Activated naive CD4-positive, alpha-beta T cell treated with anti-CD3 and anti-CD28 coated beads, Interleukin-2, amount 50 U/mL, for 72 hours (primary cell): ENCODE measurements at places on chromosomes 16 and 17. TPM values are rescaled to one million over a fixed set of nuclear protein-coding genes. Genes with fewer than 3 reads are reported as not detected.

SAMD14 gene
- 1.3 TPM for total RNA-seq

ABAT gene
- total RNA-seq = 8.7 TPM

FOXO3B gene
- 2.1 TPM for total RNA-seq

SHISA9 gene
- 0.06 TPM for total RNA-seq

ZP2 gene
- total RNA-seq = not detected

MAP2K6 gene
- total RNA-seq = 3.2 TPM

SEC14L1 gene
- 53.4 TPM for total RNA-seq

RAB37 gene
- total RNA-seq = 3.4 TPM

DNA sequence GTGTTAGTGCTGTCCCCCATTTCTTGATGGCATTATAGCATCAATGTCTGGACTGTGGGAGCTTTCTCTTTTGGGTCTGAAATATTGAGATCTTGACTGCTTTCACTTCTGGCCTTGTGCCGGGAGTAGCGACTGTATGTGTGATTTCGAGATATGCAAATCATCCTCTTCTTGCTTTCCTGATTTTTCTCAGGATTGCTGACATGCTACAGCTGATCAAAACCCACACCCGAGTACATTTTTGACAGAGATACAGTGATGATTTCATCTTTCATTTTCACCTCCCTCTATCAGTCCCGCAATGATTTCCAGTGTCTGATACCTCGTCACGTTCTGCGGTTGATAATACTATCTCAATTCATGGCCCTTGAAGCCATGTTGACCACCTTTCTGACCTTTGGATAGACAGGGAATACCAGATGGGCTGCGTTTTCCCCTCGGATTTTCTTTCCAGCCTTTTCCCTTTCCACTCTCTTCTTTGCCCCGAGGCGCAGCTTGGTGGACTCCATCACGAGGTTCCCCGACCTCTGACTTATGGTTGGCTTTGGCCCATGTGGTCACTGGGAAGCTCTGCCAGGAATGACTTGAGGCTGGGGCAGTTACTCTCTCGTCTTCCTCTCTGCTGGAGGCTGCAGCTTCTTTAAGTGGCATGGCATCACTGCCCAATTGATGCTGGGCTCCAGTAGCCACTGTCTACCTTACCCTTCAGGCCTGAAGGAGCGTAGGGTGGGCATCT is 184.4 kb downstream of the SNX29 start:
- no peak for DNase-seq

GRCh38 chr16:66623755-66624154 is 19.3 kb downstream of the CMTM3 start:
- DNase-seq = no peak

GRCh38 chr17:78525511-78526160 is 51.6 kb downstream of the DNAH17 start:
- no peak for DNase-seq

GRCh38 chr17:28169621-28170349 is 127.3 kb downstream of the NLK start:
- no peak for DNase-seq

DNA sequence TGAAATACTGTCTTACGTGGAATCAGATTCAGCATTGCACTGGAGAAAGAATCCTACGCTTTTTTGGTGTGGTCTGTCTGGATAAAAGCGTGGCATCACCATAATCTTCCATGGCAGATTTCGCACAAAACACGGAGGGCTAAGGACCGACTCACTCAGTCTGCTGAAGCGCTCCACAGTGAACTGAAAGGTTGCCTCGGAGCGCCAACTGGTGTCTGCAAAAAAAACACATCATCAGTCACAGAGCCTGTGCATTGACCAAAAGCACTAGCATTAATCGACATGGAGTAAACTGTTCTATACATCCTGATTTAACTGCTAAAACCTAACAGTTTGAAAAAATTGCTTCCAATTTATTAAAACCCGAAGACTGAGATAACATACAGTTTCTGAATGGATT is 40.5 kb downstream of the USP7 start:
- no peak for DNase-seq

GRCh38 chr17:47278561-47278960 is 24.9 kb downstream of the ITGB3 start:
- DNase-seq = no peak

DNA sequence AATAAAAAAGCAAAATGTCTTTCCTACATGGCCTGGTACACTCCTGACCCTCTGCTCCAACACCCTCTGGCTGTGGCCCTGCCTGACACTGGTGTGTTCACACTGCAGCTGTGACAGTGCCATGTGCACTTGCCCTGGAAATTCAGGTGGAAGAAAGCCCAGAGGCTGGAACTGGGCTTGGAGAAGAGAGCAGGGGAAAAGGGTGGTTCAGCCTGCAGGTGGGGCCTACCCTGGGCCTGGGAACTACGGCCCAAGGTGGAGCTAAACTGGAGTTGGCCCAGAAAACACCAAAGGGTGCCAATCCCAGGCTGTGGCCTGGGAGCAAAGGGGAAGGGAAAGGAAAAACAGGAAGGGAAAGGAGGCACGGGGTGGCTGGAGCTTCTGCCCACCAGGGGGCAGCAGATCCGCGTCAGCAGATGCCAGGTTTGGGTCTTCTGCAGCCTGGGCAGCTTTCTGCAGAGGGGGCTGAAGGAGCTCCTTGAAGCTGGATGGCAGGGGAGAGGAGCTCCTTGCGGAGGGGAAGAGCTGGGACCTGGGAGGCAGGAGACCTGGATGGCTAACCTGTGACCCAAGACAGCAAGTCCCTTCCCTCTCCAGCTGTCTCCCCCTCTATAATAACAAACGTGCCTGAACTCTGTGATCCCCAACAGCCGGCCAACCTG is 15.4 kb upstream of the CTCF start:
- DNase-seq = peak; percentile 76

GRCh38 chr17:68381076-68381900 is 76.0 kb downstream of the WIPI1 start:
- DNase-seq = no peak

DNA sequence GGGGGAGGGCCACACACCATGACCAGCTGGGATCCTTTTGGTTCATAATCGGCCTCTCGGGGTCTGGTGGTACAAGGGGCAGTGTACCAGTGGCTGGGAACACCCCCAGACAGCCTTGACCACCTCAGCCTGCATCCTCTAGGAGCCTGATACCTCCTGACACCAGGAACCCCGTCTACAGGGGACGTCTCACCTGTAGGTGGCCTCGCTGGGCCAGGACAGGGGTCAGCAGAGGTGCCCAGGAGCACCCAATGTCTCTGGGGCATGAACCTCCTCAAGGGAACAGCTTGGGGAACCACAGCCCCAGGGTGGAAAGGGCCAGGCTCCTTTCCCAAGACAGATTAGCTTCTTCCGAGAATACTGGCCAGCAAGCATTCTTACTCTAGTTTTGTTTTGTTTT is 2.5 kb upstream of the METRNL start:
- DNase-seq = no peak

DNA sequence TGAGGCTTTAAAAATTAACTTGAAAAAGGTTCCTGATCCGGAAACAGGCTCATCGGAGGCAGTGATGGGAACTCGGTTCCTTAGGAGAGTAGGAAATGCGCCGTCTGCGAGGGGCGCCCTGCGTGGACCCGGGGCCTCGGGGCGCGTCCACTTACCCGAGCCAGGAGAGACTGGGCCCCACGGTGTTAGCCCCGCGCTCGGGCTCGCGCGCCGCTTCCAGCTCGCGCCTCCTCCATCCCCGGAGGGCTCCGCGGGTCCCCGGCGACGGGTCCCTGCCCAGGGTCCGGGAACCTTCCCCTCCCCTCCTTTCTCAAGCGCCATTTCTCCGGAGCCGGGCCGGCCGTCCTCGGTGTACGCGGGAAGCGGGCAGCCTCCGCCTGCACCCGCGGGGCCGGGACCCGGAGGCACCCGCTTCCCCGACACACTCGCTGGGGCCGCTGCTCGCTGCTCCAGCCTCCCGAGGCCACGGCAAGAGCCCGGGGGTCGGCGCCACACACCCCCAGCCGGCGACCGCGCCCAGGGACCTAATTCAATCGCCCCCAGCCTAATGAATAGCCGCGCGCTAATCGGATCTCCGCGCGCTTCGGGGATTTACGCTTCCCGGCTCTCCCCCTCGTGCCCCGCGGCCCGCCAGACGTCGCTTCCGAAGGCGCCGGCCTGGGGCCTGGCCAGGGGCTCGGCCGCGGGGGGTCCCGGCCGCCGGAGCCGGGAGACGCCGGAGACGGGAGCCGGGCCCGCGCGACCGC is 2.2 kb upstream of the BAHCC1 start:
- DNase-seq = no peak

- DNase-seq = no peak
Measured at GRCh38 chr16:685967-686366, 1.8 kb upstream of the JMJD8 start.

GRCh38 chr17:36975922-36976515 is 27.3 kb downstream of the AATF start:
- no peak for DNase-seq

DNA sequence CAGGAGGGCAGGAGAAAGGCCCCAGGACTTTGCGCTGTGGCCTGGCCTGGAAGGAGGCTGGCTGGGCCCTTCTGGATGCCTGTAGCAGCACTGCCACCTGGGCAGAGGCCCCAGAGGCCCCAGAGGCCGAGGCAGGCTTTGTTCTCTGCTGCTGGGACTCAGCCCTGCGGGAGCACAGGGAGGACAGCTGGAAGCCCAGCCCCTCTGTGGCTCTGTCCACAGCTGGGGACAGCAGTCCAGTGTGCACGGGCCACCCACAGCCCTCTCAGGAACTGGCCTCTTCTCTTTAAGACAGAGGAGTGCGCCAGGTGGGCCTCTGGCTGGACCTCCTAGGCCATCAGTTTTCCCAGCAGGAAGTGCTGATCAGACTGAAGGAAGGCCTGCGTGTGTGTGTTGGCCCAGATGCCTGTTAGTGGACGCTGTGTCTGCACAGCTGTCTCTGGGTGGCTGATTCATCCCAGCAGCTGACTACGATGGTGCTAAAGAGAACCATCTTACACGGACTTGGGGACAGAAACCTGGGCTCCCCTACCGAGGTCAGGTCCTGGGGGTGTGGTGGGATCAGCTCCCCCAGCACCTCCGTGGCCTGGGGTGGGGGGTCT is 26.9 kb upstream of the ZNF750 start:
- DNase-seq = no peak

DNA sequence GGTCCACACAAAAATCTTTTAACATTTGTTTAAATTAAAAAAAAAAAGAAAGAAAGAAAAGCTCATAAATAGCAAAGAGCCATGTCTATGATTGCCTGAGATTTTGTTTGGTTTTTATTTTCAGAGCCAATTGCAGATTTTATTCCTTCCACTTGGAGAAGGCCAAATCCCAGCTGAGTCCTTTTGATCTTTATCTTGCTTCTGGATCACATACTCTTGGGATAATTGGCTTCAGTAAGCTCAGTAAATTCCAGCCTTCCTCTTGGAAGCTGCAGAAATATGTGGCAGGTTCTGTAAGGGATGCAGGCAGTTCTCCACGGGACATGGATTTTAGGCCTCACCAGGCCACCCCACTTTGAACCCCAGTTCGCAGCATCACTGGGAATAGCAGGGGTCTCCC is 63.3 kb upstream of the TMC5 start:
- no peak for DNase-seq

DNA sequence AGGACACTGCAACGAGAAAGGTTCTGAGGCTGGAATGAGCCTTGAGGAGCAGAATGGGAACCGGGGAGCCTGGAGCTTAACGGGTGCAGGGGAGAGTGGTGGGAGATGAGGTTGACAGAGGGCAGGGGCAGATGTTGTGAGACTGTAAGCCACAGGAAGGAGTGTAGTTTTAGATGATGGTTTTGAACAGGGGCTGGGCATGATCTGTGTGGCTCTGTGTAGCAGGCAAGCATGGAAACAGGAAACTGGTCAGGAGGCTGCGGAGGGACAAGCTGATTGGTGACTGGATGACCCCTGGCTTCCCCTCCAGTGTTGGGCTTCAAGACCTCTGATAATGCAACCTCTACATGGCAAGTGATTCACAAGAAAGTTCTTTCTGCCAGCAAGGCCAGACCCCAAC is 1.4 kb upstream of the CNGB1 start:
- DNase-seq = no peak

GRCh38 chr16:24027466-24027865 is 191.7 kb downstream of the PRKCB start:
- no peak for DNase-seq

DNA sequence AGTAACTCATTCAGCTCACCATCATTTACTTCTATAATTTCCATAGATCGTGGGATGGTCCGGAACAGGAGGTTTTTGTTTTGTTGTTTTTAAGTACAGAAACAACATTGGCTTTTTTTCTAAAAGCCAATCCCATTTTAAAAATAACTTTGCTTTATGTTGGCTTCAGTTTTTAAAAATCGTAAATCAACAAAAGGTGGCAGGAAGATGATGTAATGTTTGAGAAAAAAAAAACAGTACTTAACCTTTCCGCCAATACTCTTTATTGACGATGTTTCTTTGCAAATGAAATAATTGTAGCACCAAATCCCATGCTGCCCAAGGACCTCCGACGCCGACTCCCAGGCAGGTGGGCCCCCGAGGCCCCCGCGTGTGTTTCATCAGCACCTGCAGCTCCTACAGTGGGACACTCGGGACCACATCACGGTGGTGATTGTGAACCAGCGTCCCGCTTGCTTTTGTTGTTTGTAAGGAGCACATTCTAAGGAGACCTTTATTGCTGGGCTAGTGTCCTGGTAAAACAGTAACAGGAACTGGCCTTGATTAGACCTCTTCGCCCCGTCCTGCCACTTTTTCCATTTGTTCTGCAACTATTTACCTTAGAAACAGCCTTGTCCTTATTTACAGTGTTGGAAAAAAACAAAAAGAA is 140.2 kb upstream of the CHMP6 start:
- DNase-seq = no peak

DNA sequence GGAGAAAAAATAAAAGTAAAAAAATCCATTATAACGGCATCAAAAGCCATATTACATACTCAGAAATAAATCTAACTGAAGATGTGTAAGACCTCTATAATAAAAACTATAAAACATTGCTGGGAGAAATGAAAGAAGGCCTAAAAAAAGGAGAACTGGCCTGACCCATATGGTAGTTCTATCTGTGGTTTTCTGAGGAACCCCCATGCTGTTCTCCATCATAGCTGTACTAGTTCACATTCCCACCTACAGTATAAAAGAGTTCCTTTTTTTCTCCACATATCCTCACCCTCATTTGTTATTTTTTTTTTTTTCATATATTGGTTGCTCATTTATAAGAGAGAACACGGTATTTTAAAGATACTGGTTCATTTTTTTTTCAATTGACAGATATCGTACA is 191.8 kb downstream of the STX8 start:
- no peak for DNase-seq

DNA sequence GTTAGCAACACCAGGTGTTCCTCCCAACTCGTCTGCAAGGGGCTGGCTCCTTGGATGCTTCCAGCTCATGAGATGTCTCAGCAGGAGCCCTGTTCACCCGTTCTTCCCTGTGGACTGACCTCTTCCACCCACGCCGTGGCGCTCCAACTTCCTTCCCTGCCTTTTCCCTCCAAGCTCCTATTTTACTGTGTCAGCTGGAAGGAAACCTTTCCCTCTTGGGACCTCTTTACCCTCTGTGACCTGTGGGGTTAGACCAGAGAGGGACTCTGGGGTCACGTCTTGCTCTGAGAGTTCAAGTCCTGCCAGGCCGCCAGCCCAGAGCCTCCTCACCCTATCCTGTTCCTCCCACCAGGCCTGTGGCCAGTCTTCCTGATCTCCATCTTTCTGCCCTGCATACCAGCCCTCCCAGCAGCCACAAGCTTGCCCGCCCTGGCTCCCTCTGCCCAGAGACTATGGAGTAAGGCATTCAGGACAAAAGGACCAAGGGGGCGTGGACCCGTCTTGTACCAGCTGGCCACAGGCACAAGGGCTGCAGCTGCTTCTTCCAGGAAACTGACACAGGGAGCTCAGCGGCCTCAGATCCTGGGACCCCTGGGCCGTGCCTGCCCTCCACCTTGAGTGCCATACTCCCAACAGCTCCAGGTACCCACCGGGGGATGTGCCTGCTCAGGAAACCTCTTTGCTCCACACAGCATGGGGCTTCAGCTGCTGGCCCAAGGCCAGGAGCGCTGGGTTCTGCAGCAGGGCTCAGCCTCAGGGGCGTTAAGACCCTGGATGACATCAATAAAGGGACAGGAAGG is 3.0 kb downstream of the PAQR4 start:
- no peak for DNase-seq
